ENCODE measurements at places on chromosomes 3 and 15.

DNA sequence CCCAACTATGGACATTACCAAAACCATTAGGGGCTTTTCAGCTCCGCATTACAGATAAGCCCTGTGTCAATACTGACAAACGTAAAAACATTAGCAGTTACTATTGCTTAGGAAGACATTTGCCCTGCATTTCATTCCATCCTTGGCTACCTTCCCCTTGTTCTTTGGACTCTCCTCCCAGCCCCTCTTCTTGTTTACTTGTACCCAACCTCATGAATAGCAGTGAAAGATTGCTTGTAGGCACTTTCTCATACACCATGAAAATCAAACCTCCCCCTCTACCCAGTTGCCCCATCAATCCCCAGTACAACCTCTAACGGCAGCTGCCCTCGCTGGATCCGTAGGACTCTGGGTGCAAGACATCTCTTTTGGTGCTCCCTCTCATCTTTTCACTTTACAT is 16.9 kb upstream of the FAM107A start:
- no peak for DNase-seq

- no peak for DNase-seq
Measured at GRCh38 chr3:57059411-57059810, 1.1 kb upstream of the SPATA12 start.

DNA sequence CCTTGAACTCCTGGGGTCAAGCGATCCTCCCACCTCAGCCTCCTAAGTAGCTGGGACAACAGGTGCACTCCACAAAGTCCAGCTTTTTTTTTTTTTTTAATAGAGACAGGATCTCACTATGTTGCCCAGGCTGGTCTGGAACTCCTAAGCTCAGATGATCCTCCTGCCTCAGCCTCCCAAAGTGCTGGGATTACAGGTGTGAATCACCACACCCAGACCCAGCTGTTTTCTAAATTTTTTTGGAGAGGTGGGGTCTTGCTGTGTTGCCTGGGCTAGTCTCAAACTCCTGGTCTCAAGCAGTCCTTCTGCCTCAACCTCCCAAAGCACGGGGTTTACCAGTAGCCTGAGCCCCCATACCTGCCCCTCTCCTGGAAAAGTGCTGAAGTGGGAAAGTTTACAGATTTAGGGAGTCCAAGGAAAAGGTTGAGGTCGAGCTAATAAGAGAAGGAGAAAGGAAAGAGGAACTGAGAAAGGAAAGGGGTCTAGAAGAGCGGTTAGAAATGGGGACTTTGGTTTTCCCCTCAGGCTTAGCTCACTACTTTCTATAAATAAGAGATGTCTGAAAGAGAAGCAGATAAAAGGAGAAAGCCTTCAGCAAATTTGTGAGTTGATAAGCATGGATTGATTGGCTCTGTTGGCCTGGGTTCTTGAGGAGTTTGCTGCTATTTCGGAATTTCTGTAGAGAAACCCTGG is 23.6 kb downstream of the UBE2E1 start:
- no peak for DNase-seq

DNA sequence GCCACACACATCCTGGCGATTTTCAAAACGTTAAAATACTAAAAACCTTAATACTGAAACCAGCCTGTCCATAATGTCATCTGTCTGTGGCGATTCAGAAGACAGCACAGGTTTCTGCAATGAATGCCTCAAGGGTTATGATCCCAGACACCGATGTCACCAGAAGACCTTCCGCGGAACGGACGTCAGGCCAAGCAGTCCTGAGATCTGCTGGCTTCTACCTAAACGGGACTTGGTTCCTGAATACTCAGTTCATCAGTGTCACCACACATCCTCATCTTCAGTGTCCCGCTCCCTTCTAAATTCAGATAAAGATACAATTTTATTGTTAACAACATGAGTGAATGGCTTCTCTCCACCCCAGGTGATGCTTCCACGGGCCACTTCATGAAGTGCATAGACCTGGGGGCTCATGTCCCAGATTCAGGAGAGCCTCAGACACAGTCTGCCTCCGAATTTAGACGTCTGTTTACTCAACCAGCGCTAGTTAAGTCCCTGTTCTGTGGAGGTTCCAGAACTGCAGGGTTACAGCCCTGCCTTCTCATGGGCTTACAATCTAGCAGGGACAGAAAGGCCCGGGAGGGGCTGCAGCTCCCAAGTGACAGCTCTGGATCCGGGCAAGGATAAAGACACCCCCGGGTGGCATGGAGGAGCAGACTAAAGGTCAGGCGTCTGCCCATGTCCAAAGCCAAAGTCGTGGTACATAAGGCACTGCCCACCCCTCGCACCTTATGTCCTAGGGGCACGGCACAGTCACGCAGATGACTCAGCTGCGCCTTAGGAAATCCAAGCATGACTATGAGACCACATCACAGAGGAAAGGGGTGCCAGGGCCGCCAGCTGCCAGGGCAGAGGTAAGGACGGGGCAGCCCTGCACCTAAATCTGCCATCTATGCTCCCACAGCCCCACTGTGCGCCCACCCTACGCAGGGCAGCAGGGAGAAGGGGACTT is 75.9 kb downstream of the VGLL4 start:
- no peak for DNase-seq

DNA sequence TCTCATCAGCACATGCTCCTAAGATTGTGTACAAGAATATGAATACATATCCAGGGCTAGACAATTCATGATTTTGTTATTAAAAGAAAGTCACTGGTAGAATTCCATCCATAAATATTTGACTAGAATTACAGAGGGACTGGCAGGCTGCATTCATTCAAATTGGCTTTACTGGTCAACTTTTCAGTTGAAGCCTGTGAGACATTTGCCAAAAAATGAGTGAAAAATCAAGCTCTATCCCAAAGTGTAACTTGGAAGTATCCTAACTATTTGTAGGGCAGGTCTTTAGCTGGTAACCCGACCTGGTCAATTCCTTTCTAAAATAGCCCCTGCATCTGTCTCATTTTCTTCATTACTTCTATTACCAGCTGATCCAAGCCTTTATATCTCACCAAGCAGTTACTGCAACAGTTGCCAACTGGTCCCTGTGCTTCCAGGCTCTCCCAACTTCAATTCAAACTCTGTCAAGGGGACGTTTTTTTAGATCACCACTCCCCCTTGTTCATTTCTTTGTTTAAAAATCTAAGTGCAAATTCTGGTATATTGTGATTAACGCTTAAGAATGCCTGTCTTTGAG is 173.1 kb upstream of the TBL1XR1 start:
- no peak for DNase-seq

GRCh38 chr15:59622289-59622688 is 10.7 kb downstream of the GCNT3 start:
- peak; percentile 43 for DNase-seq

- no peak for DNase-seq
Measured at GRCh38 chr3:72597756-72598195, 250.5 kb downstream of the SHQ1 start.

DNA sequence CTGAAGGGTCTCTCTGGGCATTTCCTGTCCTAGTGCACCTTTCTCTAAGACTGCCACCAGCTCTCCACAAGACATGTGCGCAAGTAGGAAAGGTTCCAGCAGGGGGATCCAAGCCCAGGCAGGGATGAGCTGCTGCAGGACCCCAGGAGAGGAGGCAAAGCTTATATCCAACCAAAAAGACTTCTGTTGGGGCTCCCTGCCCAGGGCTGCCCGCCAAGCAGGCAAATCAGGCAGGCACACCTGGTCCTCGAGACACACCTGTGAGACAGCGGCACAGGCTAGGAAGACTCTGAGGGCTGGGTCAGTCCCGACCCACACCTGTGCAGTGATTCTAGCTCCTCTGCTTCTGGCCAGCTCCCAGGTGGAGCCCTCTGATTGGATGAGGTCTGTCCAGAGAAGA is 80.6 kb downstream of the MYLK start:
- DNase-seq: no peak

DNA sequence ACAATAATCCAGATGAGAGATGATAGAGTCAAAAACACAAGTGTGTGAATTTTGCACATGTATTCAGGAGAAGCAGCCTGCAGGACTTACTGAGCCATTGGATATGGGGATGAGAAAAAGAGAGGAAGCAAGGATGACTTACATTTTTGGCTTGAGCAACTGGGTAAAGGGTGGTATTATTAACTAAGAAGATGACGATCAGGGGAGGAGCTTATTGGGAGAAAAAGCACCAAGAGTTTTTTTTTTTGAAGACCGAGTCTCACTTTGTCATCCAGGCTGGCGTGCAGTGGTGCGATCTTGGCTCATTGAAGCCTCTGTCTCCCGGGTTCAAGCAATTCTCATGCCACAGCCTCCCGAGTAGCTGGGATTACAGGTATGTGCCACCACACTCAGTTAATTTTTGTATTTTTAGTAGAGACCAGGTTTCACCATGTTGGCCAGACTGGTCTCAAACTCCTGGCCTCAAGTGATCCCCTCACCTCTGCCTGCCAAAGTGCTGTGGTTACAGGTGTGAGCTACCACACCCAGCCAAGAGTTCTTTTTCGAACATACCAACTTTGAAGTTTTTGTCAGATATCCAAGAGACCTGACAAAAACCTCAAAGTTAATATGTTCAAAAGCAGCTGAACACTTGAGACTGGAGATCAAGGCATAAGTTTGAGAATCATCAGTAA is 14.8 kb upstream of the SH3BP5 start:
- DNase-seq: no peak

DNA sequence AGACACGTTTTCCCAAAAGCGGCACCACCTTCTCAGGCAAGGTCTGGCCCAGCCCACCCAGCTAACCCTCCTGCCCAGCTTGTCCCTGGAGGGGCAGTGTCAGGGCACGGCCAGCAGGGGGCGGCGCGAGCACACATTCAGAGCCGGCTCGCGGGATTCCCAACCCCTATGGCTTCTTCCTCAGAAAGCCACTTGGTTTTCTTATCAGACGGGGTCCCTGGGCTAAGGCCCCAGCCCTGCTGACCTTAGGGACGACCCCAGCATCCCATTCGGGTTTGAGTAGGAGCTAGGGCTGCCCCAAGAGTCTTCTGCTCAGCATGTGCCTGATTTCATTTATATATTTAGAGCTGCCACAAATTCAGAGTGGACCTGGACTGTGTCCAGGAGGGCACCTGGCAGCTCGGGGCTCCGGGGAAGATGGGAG is 14.5 kb downstream of the RLBP1 start:
- DNase-seq: peak; percentile 58

DNA sequence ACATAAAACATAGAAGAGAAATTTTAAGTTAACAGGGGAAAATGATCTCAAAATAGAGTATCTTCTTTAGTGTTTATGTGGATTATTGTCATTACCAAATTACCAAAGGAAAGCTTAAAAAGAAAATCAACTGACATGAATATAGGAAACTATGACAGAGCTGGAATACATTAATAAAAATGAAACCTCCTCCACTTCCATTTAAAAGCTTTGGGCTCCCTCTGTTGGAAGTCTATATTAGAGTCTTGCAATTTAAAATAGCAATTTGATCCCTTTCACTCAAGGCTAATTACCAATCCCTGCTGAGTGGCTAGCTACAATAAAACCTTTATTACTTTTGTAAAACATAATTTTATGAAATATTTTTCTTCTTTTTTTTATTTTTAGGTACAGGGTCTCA is 61.4 kb upstream of the IMPG2 start:
- DNase-seq: peak; percentile 43

DNA sequence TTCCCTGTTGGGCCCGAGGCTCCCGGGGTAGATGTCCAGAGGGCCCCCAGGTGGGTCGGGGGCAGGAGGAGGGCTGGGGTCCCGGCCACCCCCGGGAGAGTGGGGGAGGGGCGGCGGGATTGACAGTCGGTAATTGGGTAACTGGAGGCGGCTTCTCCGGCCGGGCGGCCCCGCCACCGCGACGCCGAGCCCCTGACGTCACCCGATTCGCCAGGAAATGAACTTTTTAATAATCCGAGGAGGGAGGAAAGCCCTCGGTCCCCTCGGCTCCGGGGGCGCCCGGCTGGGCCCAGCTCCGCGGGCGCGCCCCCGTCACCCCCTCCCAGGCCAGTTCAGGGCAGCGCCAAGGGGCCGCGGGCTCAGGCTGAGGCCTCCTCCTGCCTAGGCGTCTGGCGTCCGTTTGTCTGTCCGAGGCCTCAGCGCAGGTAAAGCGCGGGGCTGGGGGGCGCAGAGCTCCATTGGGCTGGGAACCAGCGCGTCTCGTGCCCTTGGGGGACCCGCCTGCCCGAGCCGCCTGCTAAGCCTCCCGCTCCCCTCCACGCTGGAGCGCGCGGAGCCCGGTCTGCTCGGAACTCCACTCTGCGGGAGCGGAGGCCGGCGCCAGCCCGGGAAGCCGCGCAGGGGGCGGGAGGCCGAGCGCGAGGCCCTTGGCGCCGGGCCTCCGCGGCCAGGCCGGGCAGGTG is 3.9 kb downstream of the GATA2 start:
- peak; percentile 61 for DNase-seq

DNA sequence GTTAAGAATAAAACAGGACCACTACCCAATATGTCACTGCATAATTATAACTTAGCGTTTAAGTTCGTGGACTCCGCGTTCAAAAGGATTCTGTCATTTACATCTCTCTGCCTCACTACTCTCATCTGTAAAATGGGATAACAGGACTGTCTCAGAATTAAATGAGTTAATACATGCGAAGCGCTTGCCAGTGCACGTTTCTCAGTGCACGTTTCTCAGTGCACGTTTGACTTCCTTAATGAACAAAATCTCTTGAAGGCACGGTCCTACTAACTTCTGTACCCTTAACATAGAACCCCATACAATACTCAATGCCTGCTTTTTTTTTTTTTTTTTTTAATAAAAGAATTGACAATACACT is 499 bp downstream of the RABL3 start:
- DNase-seq: no peak

- DNase-seq: no peak
Measured at GRCh38 chr3:173003471-173003870, 137.6 kb downstream of the SPATA16 start.

GRCh38 chr15:96849271-96849900 is 518.9 kb downstream of the NR2F2 start:
- no peak for DNase-seq

- DNase-seq: no peak
Measured at GRCh38 chr3:138740072-138740471, 94.7 kb downstream of the PIK3CB start.

- no peak for DNase-seq
Measured at GRCh38 chr15:68601206-68602197, 22.7 kb downstream of the CORO2B start.

DNA sequence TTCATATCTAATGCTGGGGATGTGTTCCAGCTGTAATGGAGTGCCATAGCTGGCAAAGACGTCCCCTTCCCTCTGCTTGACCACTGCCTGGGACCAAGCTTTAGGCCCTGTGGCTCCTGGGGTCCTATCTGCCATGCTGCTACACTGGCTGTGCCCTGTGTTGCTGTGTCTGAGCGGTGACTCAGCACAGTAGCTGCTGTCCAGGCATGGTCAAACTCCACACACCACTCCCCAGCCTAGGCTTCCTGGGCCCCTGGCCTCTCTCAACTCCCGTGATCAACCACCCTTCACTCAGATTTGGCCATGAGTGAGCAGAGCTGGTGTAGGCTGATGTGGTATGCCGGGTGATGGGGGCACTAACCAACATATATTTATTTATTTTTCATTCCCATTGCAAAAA is 27.0 kb downstream of the EPHB1 start:
- DNase-seq: no peak

DNA sequence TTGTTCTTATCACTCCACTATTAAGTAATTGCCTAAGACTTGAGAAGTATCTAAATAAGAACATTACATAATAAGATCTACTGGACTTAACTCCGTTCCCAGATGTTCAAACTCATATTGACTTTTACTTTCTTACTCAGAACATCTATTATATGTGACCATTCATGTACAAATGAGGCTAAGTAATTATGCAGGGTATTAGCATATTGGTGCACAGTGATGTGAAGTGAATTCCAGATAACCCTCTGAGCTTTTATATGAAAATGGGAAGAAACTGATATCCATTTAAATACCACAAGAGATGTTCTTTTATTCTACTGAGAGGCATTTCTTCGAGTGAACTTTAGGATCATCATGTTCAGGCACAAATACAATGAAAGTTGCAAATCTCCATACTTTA is 135.7 kb downstream of the ZPLD1 start:
- DNase-seq: no peak
